GM19239 (cell line): ENCODE measurements at places on chromosomes 16 and 17.

GRCh38 chr17:73630965-73631595, 13.2 kb downstream of the SDK2 start:
- DNase-seq = no peak

DNA sequence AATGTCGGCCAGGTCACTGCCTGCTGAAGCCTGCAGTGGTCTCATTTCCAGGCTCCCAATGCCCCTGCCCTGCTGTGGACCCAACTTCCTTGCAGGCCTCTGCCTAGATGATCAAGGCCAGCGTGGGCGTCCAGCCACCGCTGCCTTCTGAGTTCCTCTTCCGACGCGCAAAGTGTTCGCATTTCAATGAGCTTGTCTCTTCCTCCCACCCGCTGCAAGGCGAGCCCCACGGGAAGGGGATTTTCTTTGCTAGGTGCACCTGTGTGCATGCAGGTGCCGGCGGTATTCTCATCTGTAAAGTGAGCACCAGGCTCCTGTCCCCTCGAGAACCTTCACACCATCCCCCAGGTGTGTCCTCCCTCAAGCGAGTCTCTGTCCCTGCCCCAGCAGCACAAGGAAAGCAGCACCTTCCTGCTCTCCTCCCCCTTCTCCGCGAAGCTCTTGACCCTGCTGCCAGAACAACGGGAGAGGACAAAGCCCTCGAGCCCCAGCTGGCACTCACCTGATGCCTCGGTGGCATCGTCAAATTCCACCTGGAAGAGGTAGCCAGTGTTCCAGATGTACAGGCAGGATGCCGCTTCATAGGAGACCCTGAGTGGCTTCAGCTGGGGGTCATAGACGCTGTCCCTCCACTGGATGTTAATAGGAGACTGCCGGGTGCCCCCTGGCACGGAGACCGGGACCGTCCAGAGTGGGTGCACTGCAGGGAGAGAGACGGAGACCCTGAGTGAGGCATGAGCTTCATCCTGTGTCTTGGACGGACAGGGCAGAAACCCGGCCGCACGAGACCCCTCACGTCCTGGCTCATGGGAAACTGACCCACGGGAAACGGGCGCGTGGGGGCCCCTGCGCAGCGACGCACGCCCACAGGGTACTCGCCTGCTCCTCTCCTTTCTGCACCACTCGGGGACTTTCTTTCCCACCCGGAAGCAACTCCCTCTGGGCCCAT, 9.8 kb downstream of the CA5A start:
- no peak for DNase-seq

DNA sequence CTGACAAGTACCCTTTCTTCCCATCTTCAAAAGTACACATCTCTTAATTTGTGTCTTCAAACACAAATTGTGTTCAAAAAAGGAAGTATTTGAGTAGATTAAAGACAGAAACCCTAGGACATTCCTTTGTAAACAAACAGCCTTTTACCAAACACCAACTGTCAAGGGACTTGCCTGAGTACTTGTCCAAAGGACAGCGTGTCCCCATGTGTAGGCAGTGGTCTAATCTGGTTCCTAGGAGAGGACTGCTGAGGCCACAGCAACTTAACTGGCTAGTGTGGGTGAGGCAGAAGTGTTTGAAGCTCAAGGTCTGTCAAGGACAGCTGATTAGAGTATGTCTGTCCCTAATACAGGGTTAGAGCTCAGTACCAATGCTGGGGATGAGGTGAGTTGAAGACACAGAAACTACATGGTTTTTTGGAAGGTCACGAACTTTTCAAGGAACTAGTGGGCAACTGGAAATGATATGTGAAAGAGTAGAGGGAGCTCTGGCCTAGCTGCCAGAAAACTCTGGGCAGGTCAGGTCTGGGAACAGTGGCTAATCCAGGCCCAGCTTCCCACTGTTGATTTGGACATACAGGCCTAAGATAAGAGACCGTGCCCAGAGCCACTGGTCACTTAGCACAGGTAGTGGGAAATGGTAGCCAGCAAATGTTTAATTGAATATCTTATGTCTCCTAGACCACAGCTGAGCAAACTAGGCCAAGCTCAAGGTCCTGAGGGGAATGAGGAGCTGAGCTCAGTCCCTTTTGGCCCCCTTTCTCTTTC, 10.1 kb downstream of the HMOX2 start:
- no peak for DNase-seq

DNA sequence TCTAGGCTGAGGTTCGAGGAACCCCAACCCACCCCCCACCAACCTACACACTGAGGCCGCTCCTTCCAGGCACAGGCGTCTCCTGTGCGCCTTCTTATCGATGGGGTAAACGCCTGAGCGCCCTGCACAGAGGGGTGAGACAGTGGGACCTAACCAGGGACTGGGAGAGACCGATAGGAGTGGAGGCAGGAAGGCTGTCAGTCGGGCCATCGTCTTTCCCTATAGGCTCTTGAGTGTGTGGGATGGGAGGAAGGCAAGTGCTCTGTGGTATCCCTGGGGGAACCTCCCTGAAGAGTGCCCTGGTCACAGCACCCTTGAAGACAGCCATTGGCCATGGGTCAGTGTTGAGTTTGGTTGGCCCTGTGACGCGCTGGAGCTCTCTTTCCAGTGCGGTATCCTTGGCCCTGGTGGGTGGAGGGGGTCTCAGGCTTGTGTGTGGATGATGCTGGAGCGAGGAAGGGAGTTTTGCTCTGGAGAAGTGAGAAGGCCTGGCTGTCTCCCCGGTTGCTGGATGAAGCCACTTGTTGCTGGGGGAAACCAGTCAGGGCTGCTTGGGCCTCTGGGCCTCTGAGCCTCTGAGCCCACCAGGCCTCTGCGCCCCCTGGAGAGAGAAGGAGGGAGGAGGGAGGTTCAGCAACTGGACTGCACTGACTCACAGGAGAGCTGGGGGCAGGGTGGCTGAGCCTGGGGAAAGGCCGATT, 1.7 kb downstream of the GPRC5C start:
- no peak for DNase-seq
